ENCODE measurements at places on chromosomes 2 and 18.
A peak's percentile ranks its signal among the peaks of the same experiment; 100 is the strongest.

DNA sequence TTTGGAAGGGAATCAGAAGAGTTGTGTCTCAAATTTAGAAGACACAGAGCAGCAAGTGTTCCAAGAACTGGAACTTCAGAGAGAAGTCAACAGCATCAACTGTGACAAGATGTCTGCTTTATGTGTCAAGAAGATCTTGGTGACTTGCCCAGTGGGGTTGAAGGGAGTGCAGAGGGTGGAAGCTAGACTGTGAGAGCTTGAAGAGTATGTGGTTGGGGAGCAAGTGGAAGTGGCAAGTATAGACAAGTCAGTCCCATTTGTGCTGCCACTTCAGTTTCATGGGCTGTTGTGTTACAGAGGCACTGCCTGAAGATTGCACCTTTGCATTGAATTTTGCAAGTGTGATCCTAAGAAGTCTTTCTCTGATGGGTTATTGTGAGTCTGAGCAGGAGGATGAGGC is 68.7 kb upstream of the MC2R start:
- no peaks in the 10 kb centered on the region for H3K4me1 ChIP-seq
- no peak overlapping the region for H3K4me3 ChIP-seq
- H3K27ac ChIP-seq = no peak overlapping the region
- H3K36me3 ChIP-seq = no peaks in the 10 kb centered on the region
- no peak for DNase-seq

GRCh38 chr2:227341553-227341952 is 16.5 kb downstream of the MFF start:
- no peak overlapping the region for H3K4me3 ChIP-seq
- H3K27ac ChIP-seq = no peak overlapping the region
- H3K27me3 ChIP-seq = no peaks in the 10 kb centered on the region
- peaks cover 22% of the 10 kb centered on the region for H3K36me3 ChIP-seq

DNA sequence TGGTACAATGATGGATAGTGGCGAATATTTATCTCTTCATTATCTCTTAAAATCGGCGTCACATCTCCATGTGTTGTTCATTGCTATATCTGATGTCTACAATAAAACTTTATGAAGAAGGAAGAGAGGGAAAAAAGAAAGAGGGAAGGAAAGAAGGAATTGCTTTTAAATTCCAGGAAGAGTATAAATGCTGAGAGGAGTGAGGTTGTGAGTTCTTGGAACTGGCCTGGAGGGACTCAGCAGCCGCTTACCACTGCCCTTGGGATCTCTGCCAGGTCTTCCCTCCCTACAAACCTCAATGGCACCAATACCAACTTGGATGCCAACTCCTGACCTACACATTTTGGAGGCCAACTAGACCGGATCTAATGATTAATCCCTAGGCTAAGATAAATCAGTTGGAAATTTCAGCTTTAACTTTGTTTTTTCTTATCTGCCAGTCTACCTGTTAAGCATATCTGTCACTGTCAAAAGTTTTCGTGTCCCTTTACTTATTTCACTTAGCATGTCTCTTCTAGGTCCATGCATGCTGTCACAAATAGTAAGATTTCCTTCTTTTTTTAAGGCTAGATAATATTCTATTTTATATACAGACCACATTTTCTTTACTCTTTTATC is 9.8 kb downstream of the SCN9A start:
- H3K4me3 ChIP-seq = no peak overlapping the region
- no peaks in the 10 kb centered on the region for H3K27me3 ChIP-seq
- DNase-seq = no peak
- H3K27ac ChIP-seq = no peak overlapping the region

- no peaks in the 10 kb centered on the region for H3K36me3 ChIP-seq
- H3K4me3 ChIP-seq = no peak overlapping the region
- H3K4me1 ChIP-seq = no peaks in the 10 kb centered on the region
- H3K27ac ChIP-seq = no peak overlapping the region
Observed at GRCh38 chr2:38690499-38691420, 24.8 kb downstream of the GALM start.

DNA sequence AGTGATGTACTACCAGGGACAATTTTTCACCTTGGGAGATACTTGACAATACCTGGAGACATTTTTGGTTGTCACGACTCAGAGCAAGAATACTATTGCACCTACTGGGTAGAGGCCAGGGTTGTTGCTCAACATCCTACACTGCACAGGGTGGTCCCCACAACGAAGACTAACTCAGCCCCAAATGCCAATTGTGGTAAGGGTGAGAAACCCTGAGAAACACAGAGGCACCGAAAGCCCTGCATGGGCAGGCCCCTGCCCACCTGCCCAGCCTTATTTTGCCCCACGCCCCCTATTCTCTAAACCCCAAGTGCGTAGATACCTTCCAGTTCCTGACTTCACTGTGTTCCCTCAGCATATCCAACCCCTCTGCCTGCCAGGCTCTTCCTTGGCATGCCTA is 163.1 kb upstream of the PKDCC start:
- no peak for DNase-seq
- no peak overlapping the region for H3K4me3 ChIP-seq
- H3K36me3 ChIP-seq = no peaks in the 10 kb centered on the region
- no peaks in the 10 kb centered on the region for H3K27me3 ChIP-seq

DNA sequence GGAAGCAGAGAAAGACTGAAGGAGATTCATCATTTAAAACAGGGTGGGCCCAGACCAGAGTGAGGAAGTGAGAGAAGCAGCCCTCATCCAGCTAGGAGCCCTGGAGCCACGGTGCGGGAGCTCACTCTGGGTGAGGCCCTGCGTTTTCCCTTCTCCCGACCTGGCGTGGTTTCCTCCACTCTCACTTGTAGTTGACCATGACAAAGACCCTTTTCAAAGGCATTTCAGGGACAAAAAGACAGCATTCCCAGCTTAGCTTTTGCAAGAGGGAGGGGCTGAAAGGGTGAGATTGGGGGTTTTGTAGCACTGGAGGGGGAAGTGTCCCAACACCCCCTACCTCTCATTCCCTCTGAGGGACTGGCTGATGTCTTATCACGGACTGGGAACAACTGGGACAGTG is 56.6 kb downstream of the TRPM8 start:
- no peaks in the 10 kb centered on the region for H3K27me3 ChIP-seq
- no peak overlapping the region for H3K27ac ChIP-seq
- no peak overlapping the region for H3K4me3 ChIP-seq
- no peak for DNase-seq
- H3K36me3 ChIP-seq = no peaks in the 10 kb centered on the region
- peaks cover 9% of the 10 kb centered on the region for H3K4me1 ChIP-seq

DNA sequence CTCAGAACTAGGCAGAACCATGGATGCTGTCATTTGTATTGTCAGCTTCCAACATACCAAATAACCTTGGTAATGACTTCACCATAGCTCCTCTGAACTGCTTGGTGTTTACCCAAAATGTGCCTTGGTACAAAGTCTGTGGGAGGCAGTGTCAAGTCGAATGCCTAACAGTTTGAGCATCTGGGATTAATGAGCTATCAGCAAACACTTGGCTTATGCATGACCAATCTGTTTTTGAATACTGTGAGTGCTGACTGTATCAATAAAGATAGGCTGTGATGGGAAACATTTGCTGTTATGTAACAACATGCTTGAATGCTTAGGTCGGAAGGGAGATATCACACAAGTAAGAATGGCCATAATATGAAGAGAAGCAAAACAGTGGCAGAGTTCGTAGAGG is 455.4 kb downstream of the CMPK2 start:
- H3K4me1 ChIP-seq = no peaks in the 10 kb centered on the region
- H3K4me3 ChIP-seq = no peak overlapping the region
- no peaks in the 10 kb centered on the region for H3K36me3 ChIP-seq

GRCh38 chr2:80687524-80687923 is 383.0 kb upstream of the LRRTM1 start:
- H3K27me3 ChIP-seq = no peaks in the 10 kb centered on the region
- H3K4me1 ChIP-seq = no peaks in the 10 kb centered on the region
- H3K4me3 ChIP-seq = no peak overlapping the region
- H3K36me3 ChIP-seq = no peaks in the 10 kb centered on the region
- DNase-seq = no peak

GRCh38 chr18:33652635-33653034 is 74.6 kb downstream of the ASXL3 start:
- H3K36me3 ChIP-seq = no peaks in the 10 kb centered on the region
- H3K4me3 ChIP-seq = no peak overlapping the region
- DNase-seq = no peak
- no peak overlapping the region for H3K27ac ChIP-seq
- no peaks in the 10 kb centered on the region for H3K4me1 ChIP-seq

- H3K4me1 ChIP-seq = peaks cover under 1% of the 10 kb centered on the region
- H3K36me3 ChIP-seq = no peaks in the 10 kb centered on the region
- H3K27ac ChIP-seq = no peak overlapping the region
- H3K4me3 ChIP-seq = no peak overlapping the region
Observed at GRCh38 chr2:205540036-205540435, 142.3 kb upstream of the NRP2 start.

DNA sequence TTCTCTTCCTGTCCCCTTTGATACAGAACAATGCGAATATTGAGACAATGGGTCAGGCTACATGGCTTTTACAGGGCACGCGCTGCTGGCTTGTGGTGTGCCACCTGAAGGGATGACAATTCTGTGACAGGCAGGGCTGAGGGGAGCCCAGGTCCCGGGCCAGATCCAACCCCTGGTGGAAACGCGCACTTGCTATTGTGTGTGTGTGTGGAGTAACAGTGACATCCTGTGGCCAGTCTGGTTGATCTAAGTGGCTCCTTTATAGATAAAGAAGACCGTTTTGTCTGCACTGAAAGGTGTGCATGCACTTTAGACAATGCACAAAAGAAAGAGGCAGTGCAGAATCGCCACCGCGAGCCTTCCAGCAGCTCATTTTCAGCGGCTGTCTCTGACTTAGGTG is 273.6 kb downstream of the HRH4 start:
- DNase-seq = peak; percentile 65
- H3K36me3 ChIP-seq = no peaks in the 10 kb centered on the region
- peaks cover 9% of the 10 kb centered on the region for H3K4me1 ChIP-seq

GRCh38 chr2:24957221-24957620 is 14.5 kb downstream of the DNAJC27 start:
- DNase-seq = no peak
- peaks cover 12% of the 10 kb centered on the region for H3K36me3 ChIP-seq
- no peaks in the 10 kb centered on the region for H3K4me1 ChIP-seq
- no peaks in the 10 kb centered on the region for H3K27me3 ChIP-seq
- no peak overlapping the region for H3K4me3 ChIP-seq
- no peak overlapping the region for H3K27ac ChIP-seq

DNA sequence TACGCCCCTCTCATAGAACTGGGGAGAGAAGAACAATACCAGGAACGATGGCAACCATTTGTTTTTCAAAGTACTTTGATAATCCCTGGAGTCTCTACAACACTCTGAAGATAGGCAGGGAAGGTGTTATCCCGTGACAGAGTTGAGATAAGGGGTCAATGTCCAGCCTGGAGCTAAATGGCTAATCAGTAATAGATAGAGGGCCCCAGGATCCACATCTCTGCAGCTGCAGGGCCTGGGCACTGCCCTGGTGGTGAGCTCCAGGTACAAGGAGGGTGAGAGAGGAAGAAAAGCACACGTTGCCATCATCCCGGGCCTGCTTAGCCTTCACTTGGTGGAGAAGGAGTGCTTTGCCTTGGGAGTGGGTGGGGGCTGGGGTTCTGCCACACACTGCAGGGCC is 260.6 kb downstream of the PRKCE start:
- no peaks in the 10 kb centered on the region for H3K27me3 ChIP-seq
- H3K4me3 ChIP-seq = no peak overlapping the region

DNA sequence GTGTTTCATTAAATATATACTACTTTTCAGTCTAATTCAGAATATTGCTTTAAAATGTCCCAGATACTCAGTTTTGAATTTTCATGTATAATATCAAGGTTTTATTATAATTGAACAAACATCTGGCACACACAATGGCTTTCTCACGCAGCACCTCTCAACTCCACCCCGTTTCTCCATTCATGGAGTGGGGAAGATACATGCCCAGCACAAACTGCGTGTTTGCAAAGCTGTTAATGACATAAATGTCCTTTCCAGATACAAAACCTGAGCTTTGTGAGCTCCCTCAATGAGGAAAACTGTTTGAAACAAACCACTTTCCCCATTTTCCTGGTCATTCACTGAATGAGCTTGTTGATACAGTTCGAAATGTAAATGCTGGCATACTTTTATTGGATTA is 150.3 kb upstream of the RASGRP3 start:
- H3K4me3 ChIP-seq = no peak overlapping the region
- H3K27me3 ChIP-seq = no peaks in the 10 kb centered on the region
- H3K27ac ChIP-seq = no peak overlapping the region
- DNase-seq = no peak

DNA sequence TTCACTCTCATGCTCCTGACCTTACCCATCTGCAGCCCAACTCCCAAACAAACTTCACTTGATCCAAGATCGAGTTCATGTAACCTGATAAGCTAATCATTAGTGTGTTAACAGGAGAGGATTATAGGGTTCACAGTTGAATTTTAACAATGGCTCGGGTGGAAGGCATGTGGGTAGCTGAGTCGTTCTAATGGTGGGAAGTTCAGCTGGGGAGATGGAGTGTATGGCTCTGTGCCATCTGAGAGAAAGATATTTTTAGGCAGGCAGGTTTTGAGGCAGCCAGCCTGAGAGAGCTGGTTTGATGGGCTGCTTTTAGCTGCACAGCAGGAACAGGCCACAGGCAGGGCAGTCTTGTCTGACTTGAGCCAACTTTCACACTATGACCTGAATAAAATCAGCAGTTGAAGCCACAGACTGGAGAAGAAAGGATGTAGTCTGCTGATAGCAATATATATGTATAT is 17.7 kb upstream of the NFE2L2 start:
- H3K27ac ChIP-seq = no peak overlapping the region
- no peaks in the 10 kb centered on the region for H3K36me3 ChIP-seq
- peaks cover 15% of the 10 kb centered on the region for H3K4me1 ChIP-seq
- no peak overlapping the region for H3K4me3 ChIP-seq
- no peaks in the 10 kb centered on the region for H3K27me3 ChIP-seq
- no peak for DNase-seq

DNA sequence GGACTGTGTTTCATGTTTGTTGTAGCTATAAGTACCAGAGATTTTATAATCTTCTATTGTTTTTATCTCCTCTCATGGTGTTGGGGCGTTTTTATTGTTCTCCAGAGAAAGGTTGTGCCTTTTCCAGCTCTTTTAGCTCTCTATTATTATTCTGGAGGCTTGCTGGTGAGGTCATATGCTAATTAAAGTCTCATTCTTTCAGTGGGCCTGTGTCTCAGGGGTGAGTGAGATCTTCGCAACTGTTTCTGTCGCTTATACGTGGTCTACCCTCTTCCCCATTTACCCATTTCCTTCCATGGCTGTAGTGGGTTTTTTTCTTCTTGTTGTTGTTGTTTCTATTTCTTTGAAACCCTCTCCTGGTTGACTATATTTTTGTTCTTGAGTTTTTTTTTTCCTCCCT is 584.9 kb downstream of the TMEM182 start:
- no peaks in the 10 kb centered on the region for H3K36me3 ChIP-seq
- no peaks in the 10 kb centered on the region for H3K27me3 ChIP-seq
- no peak overlapping the region for H3K4me3 ChIP-seq
- H3K4me1 ChIP-seq = no peaks in the 10 kb centered on the region
- H3K27ac ChIP-seq = no peak overlapping the region

DNA sequence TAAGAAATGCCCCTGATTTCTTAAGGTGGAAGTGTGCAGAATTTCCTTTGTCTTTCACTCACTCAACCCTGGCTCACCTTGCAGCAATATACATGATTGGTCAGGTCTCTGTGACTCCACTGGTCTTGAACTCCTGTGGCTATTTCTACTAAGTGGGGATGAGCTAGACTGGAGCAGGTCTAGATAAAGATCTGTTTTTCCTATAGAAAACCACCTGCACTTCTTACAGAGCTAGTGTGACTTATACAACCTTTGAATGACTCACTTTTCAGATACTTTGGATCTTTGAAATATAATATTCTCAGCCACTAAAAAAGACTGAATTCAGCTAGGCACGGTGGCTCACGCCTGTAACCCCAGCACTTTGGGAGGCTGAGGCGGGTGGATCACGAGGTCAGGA is 98.5 kb upstream of the KCTD1 start:
- H3K27ac ChIP-seq = no peak overlapping the region
- no peak for DNase-seq
- H3K36me3 ChIP-seq = no peaks in the 10 kb centered on the region
- H3K4me1 ChIP-seq = no peaks in the 10 kb centered on the region
